ENCODE measurements at places on chromosomes 3 and 15.

- DNase-seq = no peak
Observed at GRCh38 chr3:41575724-41576123, 376.4 kb downstream of the CTNNB1 start.

DNA sequence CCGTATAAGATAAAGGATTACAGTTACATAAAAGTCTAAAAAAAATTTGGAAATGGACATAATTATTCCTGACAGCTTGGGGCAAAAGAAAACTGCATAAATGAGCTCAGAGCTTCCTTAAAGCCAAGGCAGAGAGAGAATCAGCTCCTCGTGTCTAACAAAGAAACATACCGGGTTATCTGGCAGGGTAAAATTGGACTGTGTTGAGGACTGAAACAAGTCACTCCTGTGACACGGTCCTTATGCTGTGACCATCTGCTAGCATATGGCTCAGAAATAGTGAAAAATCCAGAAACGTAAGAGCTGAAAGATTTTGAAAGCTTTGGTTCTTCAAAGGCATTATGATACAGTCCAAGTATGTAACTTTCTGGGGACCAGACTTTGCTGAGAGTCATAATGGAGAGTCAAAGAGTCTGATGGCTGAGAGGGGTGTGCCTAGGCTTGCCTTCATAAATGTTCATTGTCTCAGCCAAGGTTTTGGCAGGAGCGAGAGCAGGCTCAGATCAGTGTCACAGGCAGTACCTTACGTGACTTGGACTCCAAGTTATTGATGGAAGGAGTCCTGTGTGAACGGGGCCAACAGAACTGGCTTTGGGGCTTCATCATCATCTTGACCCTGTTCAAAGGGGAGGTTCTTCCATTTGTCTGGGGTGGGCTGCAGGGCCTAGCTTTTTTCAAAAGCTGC is 12.5 kb downstream of the MAP6D1 start:
- no peak for DNase-seq

DNA sequence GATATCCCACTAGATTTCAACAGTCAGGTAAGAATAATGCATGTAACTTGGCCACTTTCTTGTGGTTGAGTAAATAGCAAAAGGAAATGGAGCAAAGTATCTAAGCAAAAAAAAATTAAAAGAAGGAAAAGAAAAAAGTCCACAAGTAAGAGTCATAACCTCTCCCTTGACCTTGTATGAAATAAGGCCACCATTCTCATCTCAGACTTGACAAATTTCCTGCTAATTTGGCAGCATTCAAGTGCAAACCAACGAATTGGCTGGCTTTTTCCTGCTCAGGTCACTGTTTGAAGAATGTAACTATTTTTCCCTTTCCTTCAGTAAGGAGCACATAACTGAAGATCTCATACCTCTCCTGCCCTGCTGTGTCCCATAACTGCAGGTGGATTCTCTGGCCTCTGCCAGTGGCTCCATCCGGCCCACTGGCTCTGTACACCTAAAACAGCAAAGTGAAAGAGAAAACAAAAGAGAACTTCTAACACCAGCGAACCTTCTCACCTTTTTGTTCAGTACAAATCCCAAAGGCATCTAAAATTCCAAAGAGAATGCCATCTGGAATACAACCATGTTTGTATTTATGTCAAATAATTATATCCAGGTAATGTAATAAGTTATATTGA is 33.4 kb upstream of the RSL24D1 start:
- no peak for DNase-seq

GRCh38 chr15:90829942-90830440 is 38.4 kb upstream of the FURIN start:
- DNase-seq = no peak

DNA sequence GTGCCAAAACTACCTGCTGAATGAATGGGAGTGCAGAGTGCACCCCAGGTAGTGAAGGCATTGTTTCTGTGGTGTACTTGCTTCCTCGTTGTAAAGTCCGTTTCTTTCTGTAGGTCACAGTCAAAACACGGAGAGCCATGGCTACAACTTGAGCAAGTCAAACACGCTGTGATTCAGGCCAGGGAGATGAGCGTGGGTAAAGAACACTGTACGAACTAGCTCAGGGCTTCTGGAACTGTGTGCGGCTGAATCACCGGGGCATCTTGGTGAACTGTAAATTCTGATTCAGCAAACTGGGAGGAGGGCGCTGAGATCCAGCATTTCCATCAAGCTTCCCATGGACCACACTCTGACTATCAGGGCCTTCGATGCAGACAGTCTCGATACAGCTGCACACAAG is 5.0 kb upstream of the TNK2 start:
- DNase-seq = no peak

GRCh38 chr3:119858957-119859356 is 77.1 kb downstream of the NR1I2 start:
- no peak for DNase-seq

DNA sequence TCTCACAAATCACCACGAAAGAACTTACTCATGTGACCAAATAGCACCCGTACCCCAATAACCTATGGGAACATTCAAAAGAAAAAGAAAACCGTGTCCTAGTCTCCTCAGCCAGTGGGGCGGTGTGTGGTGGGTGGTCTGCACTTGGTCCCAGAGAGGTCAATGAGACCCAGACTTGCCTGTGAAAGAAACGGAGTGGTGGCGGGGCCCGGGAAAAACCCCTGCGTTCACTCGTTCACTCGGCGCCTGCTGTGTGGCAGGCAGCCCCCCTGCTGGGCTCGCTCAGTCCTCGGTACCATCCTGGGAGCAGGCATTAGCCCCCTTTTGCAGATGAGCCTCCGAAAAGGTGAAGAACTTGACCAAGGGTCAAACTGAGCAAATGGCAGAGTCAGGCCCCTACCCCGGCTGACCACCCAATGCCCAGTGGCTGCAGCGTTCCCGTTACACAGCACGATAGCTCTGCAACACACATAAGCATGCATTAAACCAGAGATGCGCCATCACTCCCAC is 36.0 kb downstream of the ZDHHC19 start:
- DNase-seq = no peak
